ENCODE measurements at places on chromosomes 6 and 20.

GRCh38 chr6:3228046-3228671 lies 706 bp upstream of the TUBB2B start:
- no peak for DNase-seq

- DNase-seq, result no peak
Measured at GRCh38 chr6:165497472-165497871, 165.6 kb downstream of the PDE10A start.

DNA sequence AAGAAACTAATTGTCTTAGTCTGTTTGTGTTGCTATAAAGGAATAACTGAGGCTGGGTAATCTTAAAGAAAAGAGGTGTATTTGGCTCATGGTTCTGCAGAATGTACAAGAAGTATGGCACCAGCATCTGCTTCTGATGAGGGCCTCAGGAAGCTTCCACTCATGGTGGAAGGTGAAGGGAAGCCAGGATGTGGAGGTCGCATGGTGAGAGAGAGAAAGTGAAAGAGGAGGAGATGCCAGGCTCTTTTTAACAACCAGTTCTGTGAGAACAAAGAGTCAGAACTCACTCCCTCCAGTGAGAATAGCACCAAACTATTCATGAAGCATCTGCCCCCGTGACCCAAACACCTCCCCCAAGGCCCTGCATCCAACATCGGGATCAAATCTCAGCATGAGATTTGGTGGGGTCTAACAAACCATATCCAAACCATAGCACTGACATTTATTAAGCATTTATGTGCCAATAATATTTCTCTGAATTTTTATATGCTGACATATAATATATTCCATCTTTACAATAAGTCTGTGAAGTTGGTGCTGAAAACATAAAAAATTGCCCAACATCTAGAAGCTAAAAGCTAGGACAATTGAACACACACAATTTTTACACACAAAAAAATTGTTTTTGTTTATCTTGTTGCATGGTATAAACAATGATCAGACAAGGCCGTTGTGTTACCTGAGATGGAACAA lies 29.2 kb upstream of the BTN3A2 start:
- DNase-seq, result no peak

DNA sequence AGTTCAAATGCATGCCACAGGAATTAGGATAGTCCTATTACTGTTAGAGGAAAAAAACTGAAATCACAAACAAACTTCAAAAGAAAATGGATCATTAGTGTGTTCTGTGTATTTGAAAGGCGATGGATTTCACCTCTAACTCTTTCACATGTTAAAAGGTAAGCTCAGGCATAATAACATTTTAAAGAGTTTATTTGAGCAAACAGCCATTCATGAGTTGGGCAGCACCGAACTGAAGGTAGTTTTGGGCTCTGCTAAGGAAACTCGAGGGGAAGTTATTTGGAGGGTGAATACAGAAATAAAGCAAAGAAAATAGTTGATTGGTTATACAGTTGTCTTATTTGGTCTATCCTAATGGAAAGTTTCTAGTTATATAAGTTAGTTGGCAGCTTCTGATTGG lies 546.5 kb upstream of the POU3F2 start:
- DNase-seq, result no peak

DNA sequence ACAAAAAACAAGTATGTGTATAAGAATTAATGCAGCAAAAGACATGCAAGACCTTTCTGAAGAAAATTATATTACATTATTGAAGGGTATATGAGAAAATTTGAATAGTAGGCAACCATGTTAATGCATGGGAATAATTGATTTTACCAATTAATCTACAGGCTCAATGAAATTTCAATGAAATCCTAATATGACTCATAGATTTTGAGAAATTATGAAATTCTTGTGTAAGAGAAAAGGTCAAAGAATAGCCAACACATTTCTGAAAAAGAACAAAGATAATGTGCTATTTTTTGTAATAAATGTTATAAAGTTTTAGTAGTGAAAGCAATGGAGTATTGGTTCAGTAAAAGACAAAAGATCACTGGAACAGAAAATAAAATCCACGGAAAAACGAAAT lies 18.4 kb downstream of the TSBP1 start:
- no peak for DNase-seq

GRCh38 chr6:136921381-136921935 lies 643 bp upstream of the SLC35D3 start:
- DNase-seq, result peak; percentile 41

DNA sequence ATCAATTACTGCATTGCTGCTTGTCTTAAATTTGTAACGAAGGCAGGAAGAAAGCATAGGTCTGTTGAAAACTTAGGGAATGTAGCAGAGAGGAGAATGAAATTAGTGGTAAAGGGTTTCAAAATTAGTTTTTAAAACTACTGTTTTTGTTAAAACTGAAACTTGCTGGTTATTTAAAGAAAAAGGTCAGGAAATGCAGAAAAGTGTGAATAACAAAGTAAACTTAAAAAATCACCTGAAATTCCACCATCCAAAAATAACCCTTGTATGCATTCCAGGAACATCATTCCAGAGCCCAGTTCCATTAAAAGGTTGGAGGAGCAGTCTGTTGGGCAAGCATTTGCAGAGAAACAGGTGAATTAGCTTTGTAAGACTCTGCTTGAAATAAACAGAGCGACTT lies 3.1 kb upstream of the MOXD1 start:
- no peak for DNase-seq

DNA sequence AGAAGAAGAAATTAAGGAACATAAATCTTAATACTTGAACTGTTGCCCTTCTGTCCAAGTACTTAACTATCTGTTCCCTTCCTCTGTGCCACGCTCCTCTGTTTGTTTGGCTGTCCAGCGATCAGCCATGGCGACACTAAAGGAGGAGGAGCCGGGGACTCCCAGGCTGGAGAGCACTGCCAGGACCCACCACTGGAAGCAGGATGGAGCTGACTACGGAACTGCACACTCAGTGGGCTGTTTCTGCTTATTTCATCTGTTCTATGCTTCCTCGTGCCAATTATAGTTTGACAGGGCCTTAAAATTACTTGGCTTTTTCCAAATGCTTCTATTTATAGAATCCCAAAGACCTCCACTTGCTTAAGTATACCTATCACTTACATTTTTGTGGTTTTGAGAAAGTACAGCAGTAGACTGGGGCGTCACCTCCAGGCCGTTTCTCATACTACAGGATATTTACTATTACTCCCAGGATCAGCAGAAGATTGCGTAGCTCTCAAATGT lies 17.1 kb downstream of the IRF4 start:
- peak; percentile 69 for DNase-seq

DNA sequence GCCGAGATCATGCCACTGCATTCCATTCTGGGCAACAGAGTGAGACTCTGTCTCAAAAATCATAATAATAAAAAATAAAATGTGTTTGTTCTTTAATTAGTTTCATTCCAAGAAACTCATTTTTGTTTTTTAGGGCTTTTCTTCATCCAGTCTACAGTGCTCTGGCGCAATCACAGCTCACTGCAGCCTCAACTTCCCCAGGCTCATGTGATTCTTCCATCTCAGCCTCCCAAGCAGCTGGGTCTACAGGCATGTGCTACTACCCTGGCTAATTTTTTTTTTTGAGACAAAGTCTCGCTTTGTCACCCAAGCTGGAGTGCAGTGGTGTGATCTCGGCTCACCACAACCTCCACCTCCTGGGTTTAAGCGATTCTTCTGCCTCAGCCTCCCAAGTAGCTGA lies 143.6 kb upstream of the JARID2 start:
- no peak for DNase-seq

GRCh38 chr20:51926670-51927305 lies 124.5 kb upstream of the SALL4 start:
- peak; percentile 41 for DNase-seq

DNA sequence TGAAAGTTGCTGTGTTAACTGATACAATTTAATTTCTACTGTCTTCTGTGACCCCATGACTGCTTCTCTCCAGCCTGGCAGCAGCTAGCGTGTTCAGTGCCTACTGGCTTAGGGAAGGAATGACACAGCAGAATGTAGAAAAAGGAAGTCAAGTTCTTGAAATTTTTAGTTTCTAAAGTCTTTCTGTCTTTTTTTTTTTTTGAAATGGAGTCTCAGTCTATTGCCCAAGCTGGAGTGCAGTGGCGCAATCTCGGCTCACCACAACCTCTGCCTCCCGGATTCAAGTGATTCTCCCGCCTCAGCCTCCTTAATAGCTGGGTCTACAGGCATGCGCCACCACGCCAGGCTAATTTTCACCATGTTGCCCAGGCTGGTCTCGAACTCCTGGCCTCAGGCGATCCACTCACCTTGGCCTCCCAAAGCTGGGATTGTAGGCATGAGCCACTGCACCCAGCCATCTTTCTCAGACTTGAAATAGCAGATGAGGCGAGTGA lies 39.3 kb downstream of the PCNA start:
- DNase-seq, result peak; percentile 76

DNA sequence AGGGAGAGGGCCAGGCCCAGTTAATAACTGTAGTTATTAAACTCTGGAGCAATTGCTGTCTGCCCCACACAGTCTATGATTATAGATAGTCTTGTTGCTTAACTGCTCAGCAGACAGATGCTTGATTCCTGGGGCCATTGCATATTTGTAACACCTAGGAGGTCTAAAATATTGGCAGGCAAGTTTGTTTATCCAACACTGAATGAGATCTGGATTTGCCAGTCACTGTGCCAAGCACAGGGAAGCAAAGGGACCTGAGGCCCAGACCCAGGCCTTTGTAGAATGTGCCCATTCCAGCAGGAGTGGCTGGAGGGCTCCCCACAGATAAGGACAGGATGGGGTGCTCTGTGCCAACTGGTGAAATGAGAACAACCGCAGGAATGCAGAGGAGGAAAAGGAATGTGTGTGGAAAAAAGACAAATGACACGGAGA lies 17.6 kb upstream of the ENTPD6 start:
- DNase-seq, result no peak

GRCh38 chr20:37386505-37387251 lies 40.7 kb downstream of the SRC start:
- no peak for DNase-seq

DNA sequence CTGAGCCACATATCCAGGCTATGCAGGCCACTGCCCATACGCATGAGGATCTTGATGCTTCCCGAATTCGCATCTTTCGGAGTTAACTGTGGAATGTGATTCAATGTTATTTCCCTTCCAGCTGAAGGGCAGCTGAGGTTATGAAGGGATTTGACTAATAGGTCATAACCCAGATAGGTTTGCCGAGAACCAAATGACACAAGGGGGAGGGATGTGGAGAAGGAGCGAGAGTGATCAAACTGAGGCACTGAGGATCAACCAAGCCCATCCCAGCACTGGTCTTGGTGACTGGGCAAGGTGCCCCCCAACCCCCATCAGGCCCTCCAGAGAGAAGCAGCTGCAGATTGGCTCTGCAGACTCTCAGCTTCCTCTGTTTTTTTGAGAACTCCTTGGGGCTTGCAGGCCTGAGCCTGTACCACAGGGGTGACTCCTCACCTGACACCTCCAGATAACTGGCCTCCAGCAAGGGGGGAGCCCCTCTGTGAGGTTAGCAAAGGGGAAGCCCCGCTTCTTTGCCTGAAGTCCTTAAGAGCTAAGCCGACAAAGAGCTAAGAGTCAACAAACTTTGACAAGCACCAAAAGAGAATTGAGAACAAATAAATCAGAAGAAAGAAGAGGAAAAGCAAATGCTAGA lies 185.9 kb downstream of the PDE7B start:
- no peak for DNase-seq

DNA sequence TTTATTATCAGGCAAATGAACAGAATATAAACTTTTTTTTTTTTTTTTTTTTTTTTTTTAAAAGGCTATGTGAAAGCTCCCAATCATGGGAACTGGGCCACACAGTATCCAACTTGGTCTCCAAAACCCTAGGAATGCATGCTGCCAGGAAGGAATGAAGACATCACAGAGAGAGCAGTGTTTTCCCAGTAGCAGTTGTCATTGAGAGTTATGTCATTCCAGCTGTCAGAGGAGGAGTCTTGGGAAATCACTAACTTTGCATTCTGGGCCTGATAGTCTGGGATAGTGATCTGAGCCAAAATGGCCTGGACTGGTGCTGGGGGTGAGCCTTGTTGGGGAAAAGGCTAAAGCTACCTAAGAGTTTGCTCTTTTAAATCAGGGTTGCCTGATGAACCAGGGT lies 231.3 kb upstream of the MAP3K7 start:
- DNase-seq, result peak; percentile 3

GRCh38 chr6:57109880-57110279 lies 19.9 kb downstream of the ZNF451 start:
- DNase-seq, result no peak

DNA sequence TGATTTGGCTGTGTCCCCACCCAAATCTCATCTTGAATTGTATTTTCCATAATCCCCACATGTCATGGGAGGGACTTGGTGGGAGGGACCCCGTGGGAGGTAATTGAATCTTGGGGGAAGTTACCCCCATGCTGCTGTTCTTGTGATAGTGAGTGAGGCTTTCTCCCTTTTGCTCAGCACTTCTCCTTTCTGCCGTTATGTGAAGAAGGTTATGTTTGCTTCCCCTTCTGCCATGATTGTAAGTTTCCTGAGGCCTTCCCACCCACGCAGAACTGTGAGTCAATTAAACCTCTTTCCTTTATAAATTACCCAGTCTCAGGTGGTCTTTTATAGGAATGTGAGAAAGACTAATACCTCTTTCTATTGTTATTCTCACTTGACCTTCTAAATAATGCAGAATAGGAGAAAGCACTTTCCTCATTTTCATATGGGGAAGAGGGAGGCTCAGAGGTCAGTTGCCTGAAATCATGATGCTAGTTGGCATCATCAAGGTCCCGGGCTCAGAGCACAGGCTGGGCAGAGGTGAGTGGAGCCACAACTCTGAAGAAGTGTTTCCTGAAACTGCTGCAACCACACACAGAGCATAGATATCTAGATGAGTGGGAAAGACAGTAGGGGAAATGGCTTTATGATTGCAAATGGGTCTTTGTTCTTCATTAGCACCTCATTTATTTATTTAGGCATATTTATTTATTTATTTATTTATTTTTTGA lies 191.0 kb downstream of the QKI start:
- no peak for DNase-seq

DNA sequence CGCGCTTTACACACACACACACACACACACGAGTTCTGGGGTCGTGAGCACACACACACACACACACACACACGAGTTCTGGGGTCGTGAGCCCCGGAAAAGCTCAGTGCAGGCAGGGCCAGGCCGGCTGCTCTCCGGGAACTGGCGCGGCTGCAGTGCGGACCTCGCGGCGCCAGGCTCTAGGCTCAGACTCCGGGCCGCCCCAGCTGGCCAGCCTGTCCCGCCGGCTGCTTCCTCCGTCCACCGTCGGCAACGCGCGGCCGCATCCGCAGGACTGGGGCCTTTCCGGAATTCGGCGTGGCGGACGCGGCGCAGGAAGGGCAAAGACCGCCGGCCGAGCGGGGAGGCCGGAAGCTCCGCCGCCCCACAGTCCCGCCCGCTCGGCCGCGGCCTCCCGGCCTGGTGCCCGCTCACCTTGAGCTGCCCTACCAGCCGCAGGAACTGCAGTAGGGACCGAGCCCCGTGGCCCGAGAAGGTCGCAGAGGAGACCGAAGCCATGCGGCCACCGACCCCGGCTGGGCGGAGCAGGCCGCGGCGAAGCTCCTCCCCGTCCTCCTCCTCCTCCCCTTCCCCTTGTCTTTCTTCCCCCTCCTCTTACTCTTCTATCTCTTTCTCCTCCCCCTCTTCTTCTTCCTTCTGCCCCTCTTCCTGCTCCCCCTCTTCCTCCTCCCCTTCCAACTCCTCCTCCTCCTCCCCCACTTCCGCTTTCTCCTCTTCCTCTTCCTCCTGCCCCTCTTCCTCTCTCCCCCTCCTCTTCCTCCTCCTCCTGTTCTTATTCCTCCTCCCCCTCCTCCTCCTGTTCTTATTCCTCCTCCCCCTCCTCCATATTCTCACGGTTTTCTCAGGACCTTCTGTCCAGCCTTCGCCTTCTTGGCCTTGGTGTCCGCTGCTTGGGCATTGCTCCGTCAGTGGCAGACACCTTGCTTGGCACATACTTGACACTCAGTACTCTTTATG lies at the start of gene HDDC2:
Gene HDDC2 (minus strand): TSS at position 533 of the 957 bp plus-strand sequence. CDS start 35 bp downstream, at position 498.
- peak; percentile 83 for DNase-seq

- DNase-seq, result peak; percentile 75
Measured at GRCh38 chr20:23606652-23607049, 934 bp upstream of the CST9 start.
